ENCODE measurements at places on chromosomes 3 and 15. TPM values are rescaled to one million over a fixed set of nuclear protein-coding genes. Genes with fewer than 3 reads are reported as not detected.

The GLDN gene
- 0.52 TPM for polyA plus RNA-seq

The LMOD3 gene
- 0.06 TPM for polyA plus RNA-seq

The KLF15 gene
- polyA plus RNA-seq = 2.6 TPM

The LIPH gene
- 0.10 TPM for polyA plus RNA-seq

The ROPN1B gene
- 0.70 TPM for polyA plus RNA-seq

The CLDN18 gene
- polyA plus RNA-seq = 2.1 TPM

The GABRB3 gene
- 4.0 TPM for polyA plus RNA-seq

The GPR15 gene
- polyA plus RNA-seq = not detected

The RARB gene
- polyA plus RNA-seq = 68.6 TPM

The P2RY13 gene
- 1.1 TPM for polyA plus RNA-seq

The CCNB2 gene
- polyA plus RNA-seq = 34.0 TPM

The CELF6 gene
- 2.1 TPM for polyA plus RNA-seq

The SCN10A gene
- polyA plus RNA-seq = not detected

The GOLGA8S gene
- 1.3 TPM for polyA plus RNA-seq

The ST3GAL6 gene
- polyA plus RNA-seq = 78.4 TPM

The SCG5 gene
- 19.5 TPM for polyA plus RNA-seq

The GP9 gene
- polyA plus RNA-seq = 2.4 TPM

The RYR3 gene
- 4.9 TPM for polyA plus RNA-seq

The FETUB gene
- 0.14 TPM for polyA plus RNA-seq

The ANKRD34C gene
- 0.09 TPM for polyA plus RNA-seq

The CYP1A2 gene
- 0.20 TPM for polyA plus RNA-seq

The AGTR1 gene
- polyA plus RNA-seq = 20.1 TPM

The CCDC54 gene
- not detected for polyA plus RNA-seq

The DCP1A gene
- polyA plus RNA-seq = 29.6 TPM

The ZNF662 gene
- polyA plus RNA-seq = 37.7 TPM

The RTP1 gene
- polyA plus RNA-seq = not detected

The FOXB1 gene
- not detected for polyA plus RNA-seq

The SERPINI2 gene
- polyA plus RNA-seq = 1.2 TPM

The CRBN gene
- polyA plus RNA-seq = 76.5 TPM

The EBLN2 gene
- 3.5 TPM for polyA plus RNA-seq

The C3orf62 gene
- polyA plus RNA-seq = 9.8 TPM

The IL20RB gene
- polyA plus RNA-seq = 0.33 TPM

The ABHD14A gene
- 27.2 TPM for polyA plus RNA-seq

The IGSF11 gene
- 6.4 TPM for polyA plus RNA-seq

The TMEM40 gene
- polyA plus RNA-seq = 1.6 TPM

The PLD1 gene
- polyA plus RNA-seq = 9.4 TPM

The TRPM1 gene
- polyA plus RNA-seq = 0.88 TPM

The C3orf22 gene
- not detected for polyA plus RNA-seq

The MAGEL2 gene
- polyA plus RNA-seq = 5.0 TPM

The PP2D1 gene
- 0.72 TPM for polyA plus RNA-seq

The PLA2G4E gene
- polyA plus RNA-seq = not detected

The NPAP1 gene
- polyA plus RNA-seq = 0.27 TPM

The ARHGEF3 gene
- 86.1 TPM for polyA plus RNA-seq

The EPHA6 gene
- 1.8 TPM for polyA plus RNA-seq
